ENCODE measurements at places on chromosomes 13 and 19.

- no peak for DNase-seq
These were observed 83.8 kb upstream of the TM9SF2 start for GRCh38 chr13:99417201-99418102.

GRCh38 chr19:13506471-13506820 lies at the start of gene CACNA1A:
TSS of gene CACNA1A (minus strand) at chr19:13506479. CDS start at chr19:13506224, 255 bp downstream.
- no peak for DNase-seq

- no peak for DNase-seq
These were observed 1201.3 kb downstream of the EFNB2 start for GRCh38 chr13:105334211-105334610.

- no peak for DNase-seq
These were observed 11.9 kb downstream of the CILP2 start for GRCh38 chr19:19549804-19550464.

- no peak for DNase-seq
These were observed 152.4 kb downstream of the DPF1 start for GRCh38 chr19:38071647-38072046.
